ENCODE measurements at places on chromosomes 5 and 9. TPM values are rescaled to one million over a fixed set of nuclear protein-coding genes. Genes with fewer than 3 reads are reported as not detected.

DNA sequence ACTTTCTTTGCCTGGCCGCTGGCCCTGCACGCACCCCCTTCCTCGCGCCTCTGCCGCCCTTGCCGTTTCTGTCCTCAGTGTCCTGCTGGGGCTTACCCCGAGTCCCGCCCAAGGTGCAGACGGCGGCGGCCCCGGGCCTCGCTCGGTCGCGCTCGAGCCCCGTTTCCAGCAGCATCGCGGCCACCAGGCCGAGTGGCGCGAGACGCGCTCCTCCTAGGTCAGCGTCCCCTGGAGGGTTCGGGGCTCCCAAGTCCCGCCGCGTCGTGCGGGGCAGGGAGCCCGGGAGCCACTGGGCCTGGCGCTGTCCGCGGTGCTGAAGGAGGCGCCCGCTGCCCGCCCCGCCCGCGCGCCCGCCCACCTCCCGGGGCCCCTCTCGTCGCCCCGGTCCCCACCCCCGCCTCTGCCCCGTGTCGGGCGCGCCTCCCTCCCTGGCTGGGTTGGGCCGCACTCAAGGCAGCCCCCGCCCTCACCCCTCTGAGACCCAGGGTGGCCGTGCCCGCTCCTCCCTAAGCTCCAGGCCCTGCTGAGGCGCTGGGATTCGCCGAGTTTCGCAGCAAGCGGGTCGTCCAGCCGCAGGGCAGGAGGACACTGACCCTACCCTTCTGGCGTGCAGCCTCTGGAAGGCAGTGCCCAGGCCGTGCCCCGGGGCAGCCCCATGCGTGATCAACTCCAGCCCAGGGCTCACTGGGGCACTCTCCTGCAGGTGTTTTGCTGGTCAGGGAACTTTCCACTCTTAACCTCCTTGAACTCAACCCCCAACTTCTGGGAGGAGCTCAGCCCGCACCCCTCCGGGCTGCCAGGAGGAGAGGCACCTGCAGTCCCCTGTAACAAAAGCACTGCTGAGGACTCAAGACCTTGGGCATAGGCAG is at the start of gene LHX3:
LHX3 (minus strand) TSS at position 291 of the 869 bp plus-strand sequence; CDS start at position 175, 116 bp downstream.
- peak; percentile 38 for DNase-seq
- H3K4me3 ChIP-seq = no peak within 1 kb of the TSS
- no peak within 1 kb of the TSS for H3K27ac ChIP-seq
- no peaks in the 10 kb centered on the region for H3K4me1 ChIP-seq
- peaks cover 8% of the 10 kb centered on the region for H3K36me3 ChIP-seq
- H3K27me3 ChIP-seq = peaks cover 41% of the 10 kb centered on the region

DNA sequence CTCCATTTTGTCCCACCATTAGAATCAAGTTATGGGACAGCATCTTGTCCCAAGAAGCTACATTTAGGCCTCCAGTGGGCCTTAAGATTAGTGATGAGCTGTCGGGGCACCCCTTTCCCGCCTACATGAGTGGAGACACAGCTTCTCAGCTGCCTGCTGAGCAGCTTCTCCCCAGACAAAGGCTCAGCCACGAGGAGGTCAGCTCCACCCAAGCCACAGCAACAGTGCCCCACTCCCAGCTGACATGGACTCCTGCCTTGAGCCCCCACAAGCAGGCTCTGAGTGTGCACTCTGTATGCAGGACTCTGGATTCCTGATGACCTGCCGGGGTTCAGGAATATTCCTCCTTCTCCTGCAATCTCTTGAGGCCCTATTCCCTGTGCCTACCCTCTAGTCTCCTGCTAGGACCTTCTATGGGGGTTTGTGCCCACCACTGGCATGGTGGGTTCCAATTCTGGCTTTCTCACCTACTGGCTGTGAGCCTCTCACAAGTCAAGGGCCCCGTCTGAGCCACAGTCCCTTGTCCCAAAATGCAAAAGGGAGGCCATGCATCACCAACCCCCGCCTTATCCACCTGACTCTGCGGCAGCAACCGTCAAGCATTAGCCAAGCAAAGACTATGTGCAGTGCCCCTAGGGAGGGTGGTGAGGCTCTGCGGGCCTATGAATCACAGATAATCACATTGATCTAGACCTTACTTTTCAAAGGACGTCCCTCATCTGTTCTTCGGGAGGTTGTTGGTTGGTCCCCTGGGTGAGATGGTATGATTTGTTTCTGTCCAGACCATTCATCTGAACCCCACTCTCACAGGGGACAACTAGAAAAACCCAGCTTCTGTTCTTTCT is 269.1 kb downstream of the MED10 start:
- H3K27me3 ChIP-seq = no peaks in the 10 kb centered on the region
- no peaks in the 10 kb centered on the region for H3K36me3 ChIP-seq
- no peak overlapping the region for H3K4me3 ChIP-seq
- DNase-seq = no peak
- H3K4me1 ChIP-seq = no peaks in the 10 kb centered on the region
- no peak overlapping the region for H3K27ac ChIP-seq

The PTCH1 gene
- total RNA-seq = 6.1 TPM

The ITGA2 gene
- total RNA-seq = 1.7 TPM

DNA sequence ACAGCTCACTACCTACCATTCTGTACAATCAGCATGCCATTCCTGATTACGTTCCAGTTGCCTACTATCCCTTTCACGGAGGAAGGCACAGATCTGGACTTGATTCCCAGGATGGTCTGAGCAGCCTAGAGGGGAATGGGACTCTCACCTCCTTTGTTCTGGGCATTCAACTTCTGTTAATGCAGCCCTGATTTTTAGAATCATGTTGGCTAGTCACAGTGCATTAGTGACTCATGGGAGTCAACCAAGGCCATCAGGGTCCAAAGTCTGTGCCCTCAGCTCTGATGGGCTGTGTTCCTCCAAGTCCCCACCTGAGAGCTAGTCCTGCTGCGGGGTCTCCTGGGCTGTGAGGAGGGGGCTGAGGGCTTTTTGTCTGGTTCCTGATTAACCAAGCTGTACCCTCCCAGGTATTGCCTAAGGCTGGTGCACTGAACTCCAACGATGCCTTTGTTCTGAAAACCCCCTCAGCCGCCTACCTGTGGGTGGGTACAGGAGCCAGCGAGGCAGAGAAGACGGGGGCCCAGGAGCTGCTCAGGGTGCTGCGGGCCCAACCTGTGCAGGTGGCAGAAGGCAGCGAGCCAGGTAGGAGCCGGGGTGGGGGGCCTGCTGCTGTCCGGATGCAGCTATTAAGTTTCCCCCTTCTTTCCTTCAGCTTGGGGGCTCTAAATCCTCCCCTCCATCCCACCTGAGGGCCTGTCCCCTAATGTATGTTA is 43.0 kb downstream of the STOM start:
- peaks cover 2% of the 10 kb centered on the region for H3K4me1 ChIP-seq
- no peak overlapping the region for H3K27ac ChIP-seq
- H3K36me3 ChIP-seq = peaks cover 2% of the 10 kb centered on the region
- no peaks in the 10 kb centered on the region for H3K27me3 ChIP-seq
- no peak for DNase-seq
- no peak overlapping the region for H3K4me3 ChIP-seq

The PRSS3 gene
- total RNA-seq = not detected

- peak overlapping the region; percentile 56 for H3K4me3 ChIP-seq
- peaks cover 59% of the 10 kb centered on the region for H3K27me3 ChIP-seq
- H3K4me1 ChIP-seq = no peaks in the 10 kb centered on the region
- no peaks in the 10 kb centered on the region for H3K36me3 ChIP-seq
These were observed 38.4 kb upstream of the PLEKHG4B start for GRCh38 chr5:53381-54174.

DNA sequence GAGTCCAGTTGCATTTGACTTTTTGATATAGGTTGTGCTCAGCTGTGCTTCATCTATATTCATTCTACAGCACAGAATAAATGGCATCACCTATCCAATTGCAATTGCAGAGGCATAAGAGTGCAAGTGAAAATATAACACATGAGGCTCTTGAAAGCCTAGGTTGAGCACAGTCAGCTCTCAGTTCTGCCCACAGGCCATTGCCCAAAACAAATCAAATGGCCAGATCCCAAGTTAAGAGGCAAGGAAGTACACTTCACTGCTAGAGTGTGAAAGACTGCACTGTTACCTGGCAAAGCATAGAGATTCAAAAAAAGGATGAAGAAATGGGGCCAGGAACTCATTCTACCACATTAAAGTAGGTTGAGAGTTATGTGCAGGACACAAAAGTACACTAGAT is 305.5 kb upstream of the SEMA6A start:
- H3K27ac ChIP-seq = no peak overlapping the region
- H3K36me3 ChIP-seq = no peaks in the 10 kb centered on the region
- no peaks in the 10 kb centered on the region for H3K27me3 ChIP-seq
- no peak overlapping the region for H3K4me3 ChIP-seq
- DNase-seq = no peak

The PCDHA8 gene
- not detected for total RNA-seq

- no peaks in the 10 kb centered on the region for H3K27me3 ChIP-seq
- no peak overlapping the region for H3K4me3 ChIP-seq
- peaks cover 3% of the 10 kb centered on the region for H3K36me3 ChIP-seq
- H3K27ac ChIP-seq = no peak overlapping the region
- H3K4me1 ChIP-seq = peaks cover 15% of the 10 kb centered on the region
These were observed 17.3 kb upstream of the RUFY1 start for GRCh38 chr5:179533024-179533423.

The STKLD1 gene
- 0.16 TPM for total RNA-seq

GRCh38 chr9:128504485-128505413 is at the start of gene GLE1:
TSS of gene GLE1 (plus strand) at chr9:128504719. CDS start at chr9:128504806, 87 bp downstream.
- peak; percentile 99 for DNase-seq
- peak within 1 kb of the TSS; percentile 99 for H3K4me3 ChIP-seq
- H3K36me3 ChIP-seq = peaks cover 10% of the 10 kb centered on the region
- peak within 1 kb of the TSS; percentile 97 for H3K27ac ChIP-seq

DNA sequence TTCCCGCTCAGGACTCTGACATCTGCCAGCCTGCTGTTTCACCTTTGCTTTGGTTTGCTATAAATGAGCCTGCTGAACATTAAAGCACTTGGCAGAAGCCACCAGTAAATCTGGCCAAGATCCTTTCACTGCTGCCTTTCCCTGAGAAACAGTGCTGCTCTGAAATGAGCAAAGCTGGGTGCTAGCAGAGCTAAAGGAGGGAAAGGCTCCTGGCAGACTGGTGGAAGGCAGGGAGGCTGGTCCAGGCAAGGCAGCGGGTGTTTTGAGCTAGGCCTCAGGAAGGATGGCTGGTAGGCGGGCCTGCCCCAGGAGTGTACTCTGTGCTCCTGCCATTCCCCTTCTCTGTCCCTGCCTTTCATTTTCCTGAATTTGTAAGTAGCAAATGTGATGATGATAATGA is 52.5 kb upstream of the PTGS1 start:
- no peak for DNase-seq
- peaks cover 15% of the 10 kb centered on the region for H3K36me3 ChIP-seq
- no peak overlapping the region for H3K4me3 ChIP-seq
- H3K4me1 ChIP-seq = peaks cover 2% of the 10 kb centered on the region
- no peak overlapping the region for H3K27ac ChIP-seq

GRCh38 chr5:54088081-54088480 is 222.3 kb downstream of the ARL15 start:
- H3K4me3 ChIP-seq = no peak overlapping the region
- H3K27me3 ChIP-seq = no peaks in the 10 kb centered on the region

DNA sequence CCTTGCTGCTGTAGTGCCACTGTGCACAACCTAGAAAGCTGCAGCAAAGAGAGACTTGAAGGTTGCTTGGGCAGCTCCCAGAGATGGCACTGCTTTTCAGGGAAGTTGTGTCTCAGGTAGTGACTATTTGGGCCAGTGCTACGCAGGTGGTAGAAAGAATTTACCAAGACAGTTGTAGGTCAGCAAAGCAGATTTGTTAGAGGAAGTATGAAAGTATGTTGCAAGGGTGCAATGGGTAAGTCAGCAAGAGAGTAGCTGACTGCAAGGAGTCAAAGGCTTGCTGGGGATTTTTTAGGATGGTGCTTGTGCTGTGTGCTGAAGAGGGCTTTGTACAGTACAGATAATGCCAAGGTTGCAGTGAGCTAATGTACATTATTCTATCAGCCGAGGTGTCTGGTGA is 33.5 kb upstream of the SPARC start:
- H3K36me3 ChIP-seq = no peaks in the 10 kb centered on the region
- H3K27me3 ChIP-seq = no peaks in the 10 kb centered on the region
- H3K4me3 ChIP-seq = no peak overlapping the region
- DNase-seq = no peak
- H3K4me1 ChIP-seq = peaks cover 8% of the 10 kb centered on the region
- no peak overlapping the region for H3K27ac ChIP-seq

DNA sequence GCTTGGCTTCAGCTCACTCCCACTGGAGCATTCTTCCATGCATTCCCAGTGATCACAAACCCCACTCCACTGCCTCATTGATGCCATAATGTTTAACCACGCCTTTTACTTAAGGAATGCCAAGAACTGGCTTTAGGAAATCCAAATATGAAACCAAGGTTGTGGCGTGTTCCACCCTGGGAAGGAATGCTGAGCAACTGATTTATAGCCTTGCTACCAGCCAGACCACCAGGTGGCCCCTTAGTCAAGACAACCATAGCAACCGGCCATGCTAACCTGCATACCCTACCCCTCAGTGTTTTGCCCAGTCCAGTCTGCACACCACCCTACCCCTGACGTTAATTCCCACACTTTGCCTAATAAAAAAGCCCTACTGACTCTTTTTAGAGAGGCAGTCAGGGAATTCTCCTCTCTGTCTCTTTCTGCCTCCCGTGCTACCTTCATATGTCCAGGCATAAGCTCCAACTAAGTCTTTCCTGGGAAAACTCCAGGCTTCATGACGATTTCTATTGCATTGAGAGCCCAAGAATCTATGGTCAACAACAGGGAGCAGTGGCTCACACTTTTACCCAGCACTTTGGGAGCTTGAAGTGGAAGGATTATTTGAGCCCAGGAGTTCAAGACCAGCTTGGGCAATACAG is 27.0 kb upstream of the PRRC2B start:
- no peaks in the 10 kb centered on the region for H3K27me3 ChIP-seq
- DNase-seq = no peak
- H3K4me1 ChIP-seq = peaks cover 17% of the 10 kb centered on the region
- H3K27ac ChIP-seq = no peak overlapping the region
- no peaks in the 10 kb centered on the region for H3K36me3 ChIP-seq

- H3K4me1 ChIP-seq = peaks cover 8% of the 10 kb centered on the region
- H3K27ac ChIP-seq = no peak overlapping the region
- peaks cover 10% of the 10 kb centered on the region for H3K36me3 ChIP-seq
- no peak overlapping the region for H3K4me3 ChIP-seq
- no peaks in the 10 kb centered on the region for H3K27me3 ChIP-seq
- DNase-seq = no peak
These were observed 31.7 kb upstream of the SLC6A3 start for GRCh38 chr5:1476967-1477310.

GRCh38 chr5:65247594-65247993 is 234.1 kb downstream of the ADAMTS6 start:
- no peak overlapping the region for H3K27ac ChIP-seq
- no peaks in the 10 kb centered on the region for H3K36me3 ChIP-seq
- no peaks in the 10 kb centered on the region for H3K4me1 ChIP-seq
- H3K27me3 ChIP-seq = no peaks in the 10 kb centered on the region
- H3K4me3 ChIP-seq = no peak overlapping the region

Data from activated naive CD8-positive, alpha-beta T cell treated with anti-CD3 and anti-CD28 coated beads for 36 hours (primary cell).